ENCODE measurements at places on chromosomes 12 and 14.

- no peak for DNase-seq
Measured at GRCh38 chr14:36971263-36971855, 201.0 kb downstream of the SLC25A21 start.

- peak; percentile 88 for DNase-seq
Measured at GRCh38 chr14:77186911-77187648, 5.5 kb downstream of the TMEM63C start.

GRCh38 chr14:89669193-89669592 lies 252.2 kb upstream of the FOXN3 start:
- DNase-seq: no peak

DNA sequence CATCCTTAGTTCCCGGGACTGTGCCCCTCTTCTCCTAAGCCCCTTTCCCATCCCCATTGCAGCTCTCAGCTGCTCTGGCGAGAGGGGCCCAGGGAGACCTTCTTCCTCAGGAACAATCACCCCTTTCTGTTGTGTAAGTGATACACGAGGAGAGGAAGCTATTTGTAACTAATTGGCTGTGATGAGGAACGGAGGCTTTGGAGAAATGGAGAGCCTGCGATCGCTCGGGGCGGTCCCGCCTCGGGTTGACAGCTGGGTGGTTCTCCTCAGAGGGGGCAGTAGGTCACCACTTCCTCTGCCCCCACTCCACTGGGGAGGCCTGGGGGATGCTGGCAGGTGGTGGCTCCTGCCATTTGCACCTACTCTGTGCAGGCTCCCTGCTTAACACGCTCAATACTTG lies 6.6 kb upstream of the PGF start:
- DNase-seq: no peak

GRCh38 chr12:54379398-54380201 lies 4.9 kb downstream of the ZNF385A start:
- peak; percentile 95 for DNase-seq

DNA sequence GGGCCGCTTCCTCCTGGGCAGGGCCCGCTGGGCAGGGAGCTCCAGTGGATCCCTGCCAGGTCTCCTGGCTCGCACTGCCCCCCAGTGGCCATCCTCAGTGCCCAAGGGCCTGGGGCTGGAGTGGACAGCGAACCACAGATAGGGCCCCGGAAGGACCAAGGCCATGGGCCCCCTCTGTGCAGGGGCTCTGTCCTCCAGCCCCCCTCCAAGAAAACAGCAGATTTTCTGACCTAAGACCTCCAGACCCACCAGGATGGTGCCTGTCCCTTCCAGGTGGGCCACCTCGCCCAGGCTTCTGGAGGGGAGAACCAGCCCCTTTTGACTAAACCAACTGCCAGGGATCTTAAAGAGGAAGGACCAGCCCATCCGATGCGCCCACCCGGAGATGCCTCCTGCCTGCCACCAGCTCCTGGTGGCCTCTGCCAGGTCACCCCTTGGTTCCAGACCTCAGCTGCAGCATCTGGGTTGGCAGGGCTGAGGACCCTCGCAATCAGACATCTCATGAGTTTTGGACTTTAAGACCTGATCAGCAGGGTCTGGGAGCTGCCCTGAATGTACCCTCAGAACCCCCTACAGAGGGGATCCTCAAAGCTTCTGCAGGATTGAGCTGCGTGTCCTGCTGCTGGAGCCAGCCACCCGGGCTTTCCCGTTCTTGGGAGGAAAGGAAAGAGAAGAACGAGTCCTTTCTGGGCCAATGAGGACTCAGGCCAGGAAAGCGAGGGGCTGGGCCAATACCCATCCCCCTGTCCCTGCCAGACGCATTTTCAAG lies 325.8 kb upstream of the DIO3 start:
- DNase-seq: peak; percentile 85

DNA sequence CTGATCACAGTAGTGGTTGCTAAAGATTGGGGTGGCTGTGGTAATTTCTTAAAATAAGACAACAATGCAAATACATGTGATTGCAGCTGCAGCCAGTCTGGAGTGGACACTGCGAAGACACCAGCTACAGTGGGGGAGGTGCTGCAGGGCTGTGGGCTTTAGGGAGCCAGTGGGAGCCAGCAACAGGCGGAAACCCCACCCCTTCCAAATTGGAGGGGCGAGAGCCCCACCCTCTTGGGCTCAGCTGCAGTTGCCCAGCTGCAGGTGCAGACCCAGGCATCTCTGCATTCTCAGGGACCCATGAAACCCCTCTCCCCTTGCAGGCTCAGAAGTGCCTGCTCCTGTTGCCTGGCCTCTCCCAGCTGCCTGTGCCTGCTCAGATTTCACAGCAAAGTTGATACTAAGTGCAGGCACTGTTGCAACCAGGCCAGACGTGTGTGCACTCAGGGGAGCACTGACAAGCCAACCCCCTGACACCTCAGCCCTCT lies 104.8 kb downstream of the MYF5 start:
- no peak for DNase-seq

GRCh38 chr12:92473564-92473963 lies 229.2 kb upstream of the PLEKHG7 start:
- peak; percentile 9 for DNase-seq

GRCh38 chr12:4203772-4204376 lies 69.7 kb upstream of the CCND2 start:
- DNase-seq: no peak

DNA sequence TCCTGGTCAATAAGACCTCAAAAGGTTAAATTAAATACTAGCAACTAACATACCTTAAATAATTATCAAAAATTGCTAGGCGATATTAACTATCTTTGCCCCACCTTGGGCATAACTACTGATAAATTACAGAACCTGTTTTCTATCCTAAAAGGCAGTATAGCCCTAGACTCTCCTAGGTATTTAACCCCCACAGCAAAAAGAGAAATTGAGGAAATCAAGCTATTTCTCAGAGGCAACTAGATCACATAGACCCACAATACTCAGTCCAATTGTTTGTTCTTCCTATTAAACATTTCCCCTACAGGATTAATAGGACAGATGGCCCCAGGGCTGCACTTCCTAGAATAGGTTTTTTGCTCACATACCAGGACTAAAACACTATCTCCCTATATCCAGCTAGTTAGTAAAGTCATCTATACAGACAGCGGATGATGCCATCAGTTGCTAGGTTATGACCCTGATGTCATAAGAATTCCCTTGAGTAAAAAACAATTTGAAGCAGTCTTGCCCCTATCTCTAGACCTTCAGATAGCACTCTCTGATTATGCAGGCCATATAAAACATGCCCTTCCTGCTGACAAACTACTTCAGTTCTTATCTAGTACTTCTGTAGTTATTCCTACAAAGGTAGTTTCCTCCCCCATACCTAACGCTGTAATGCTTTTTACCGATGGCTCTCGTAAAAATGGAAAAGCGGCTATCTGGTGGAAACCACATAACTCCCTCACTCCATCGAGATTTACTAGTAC lies 118.4 kb downstream of the PPHLN1 start:
- no peak for DNase-seq

- DNase-seq: no peak
Measured at GRCh38 chr12:86950444-86950843, 694.3 kb upstream of the MGAT4C start.
